ENCODE measurements at places on chromosomes 1 and 21.

- DNase-seq: no peak
Measured at GRCh38 chr1:210342986-210343780, 14.5 kb downstream of the HHAT start.

GRCh38 chr1:200409203-200409760, 554 bp downstream of the ZNF281 start:
- no peak for DNase-seq

DNA sequence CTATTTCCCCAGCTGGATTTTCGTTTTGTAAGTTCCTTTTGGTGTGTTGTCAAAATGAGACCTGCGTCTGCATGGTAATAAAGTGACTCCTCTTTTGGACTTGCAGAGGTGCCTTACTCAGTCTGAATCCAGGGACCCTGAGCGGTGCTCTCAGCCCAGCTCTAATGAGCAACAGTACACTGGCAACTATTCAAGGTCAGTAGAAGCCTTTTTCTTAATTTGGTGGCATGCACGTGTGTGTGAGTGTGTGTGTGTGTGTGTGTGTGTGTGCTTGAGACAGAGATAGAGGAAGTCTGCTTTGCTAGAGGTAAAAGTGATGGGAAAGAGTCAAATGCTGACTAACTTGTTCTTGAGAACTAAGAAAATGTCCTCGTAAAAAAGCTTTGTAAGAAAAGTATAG, 105.4 kb downstream of the CD247 start:
- DNase-seq: no peak

DNA sequence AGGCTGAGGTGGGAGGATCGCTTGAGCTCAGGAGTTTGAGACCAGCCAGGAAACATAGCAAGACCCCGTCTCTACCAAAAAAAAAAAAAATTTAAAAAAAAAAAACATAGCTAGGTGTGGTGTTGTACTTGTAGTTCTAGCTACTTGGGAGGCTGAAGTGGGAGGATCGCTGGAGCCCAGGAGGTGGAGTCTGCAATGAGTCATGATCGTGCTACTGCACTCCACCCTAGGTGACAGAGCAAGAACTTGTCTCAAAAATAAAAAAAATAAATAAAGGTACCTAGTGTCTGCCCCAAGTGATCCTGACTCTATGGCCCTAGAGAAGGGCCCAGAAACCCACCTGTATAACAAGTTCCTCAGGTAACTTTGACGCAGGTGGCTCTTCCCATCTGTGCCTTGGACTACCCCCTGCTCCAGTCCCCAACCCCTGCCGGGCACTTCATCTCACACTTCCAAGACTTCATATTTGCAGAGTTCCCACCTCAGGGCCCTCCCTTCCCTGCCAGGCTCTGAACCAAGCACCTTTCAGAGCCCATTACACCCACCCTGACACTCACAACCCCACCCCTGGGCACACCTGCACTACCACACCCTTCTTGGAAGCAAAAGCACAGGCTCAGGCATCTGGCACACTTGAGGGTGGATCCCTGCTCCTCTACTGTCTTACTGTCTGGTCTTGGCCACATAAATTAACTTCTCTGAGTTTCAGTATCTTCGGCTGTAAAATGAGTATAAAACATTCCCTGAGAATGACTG, 80.2 kb upstream of the KLHDC7A start:
- no peak for DNase-seq

DNA sequence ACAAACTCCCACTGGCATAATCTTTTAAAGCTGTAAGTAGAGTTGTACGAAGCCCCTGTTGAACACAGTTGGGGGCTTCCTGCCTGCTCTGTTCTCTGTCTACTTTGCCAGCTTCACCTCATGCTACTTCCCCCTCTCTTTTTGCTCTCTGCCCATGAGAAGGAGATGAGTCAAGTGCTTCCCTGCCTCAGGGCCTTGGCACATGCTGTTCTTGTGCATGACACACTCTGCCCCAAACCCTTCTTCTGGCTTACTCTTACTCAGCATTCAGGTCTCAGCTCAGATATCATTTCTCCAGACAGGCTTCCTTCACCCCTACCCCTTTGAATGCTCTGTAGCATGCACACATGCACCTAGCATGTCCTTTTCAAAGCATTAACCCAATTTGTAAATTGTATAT, 208.8 kb downstream of the FOXD2 start:
- no peak for DNase-seq

GRCh38 chr1:221631556-221631955, 110.3 kb downstream of the DUSP10 start:
- no peak for DNase-seq

DNA sequence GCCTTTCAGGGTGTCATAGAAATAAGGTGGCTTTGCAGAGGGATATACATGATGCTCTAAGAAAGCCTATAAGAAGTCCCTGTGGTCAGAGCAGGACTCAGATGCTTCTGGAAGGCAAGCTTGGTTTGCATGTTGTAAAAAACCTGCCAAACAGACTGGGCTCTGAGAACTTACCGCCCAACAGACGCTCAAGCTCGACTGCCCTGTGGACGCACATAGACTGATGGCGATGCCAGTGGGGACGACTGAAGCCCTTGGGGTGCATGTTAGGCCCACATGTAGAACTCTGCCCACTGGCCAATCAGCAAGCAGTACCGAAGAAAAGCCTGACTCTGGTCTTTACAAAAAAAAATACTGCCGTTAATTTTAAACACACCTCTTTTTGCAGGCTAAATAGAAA, 133.8 kb downstream of the NAV1 start:
- no peak for DNase-seq

DNA sequence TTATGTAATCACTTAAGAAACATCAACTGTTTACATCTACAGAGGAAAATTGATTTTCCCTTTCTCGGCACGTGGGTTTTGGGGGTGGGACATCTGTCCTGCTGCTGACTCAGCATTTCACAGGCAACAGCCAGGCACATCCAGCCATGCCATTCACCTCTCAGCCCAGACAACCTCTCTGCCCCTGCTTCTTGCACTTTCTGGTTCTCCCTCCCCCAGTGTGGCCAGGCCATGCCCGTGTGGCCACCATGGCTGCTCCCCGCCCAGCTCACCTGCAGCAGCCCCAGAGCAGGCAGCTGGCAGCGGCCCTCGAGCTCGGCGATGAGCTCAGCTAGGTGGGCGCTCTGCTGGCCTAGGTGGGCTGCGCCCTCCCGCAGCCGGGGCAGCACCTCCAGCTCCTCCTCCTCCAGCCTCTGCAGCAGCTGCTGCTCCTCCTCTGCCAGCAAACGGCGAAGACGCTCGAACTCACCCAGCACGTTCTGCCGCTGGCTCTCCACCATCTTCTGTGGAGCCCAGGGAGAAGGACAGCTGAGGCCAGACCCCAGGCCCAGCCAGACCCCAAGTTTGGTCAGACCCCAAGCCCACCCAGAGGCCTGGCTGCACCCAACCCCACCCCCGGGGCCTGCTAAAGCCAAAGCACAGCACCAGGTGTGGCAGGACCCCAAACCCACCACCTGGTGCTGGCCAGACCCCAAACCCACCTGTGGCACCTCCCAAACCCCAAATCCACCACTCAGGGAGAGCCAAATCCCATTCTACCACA, 5.8 kb downstream of the TRIM11 start:
- no peak for DNase-seq

- DNase-seq: no peak
Measured at GRCh38 chr1:101738475-101738874, 258.3 kb downstream of the OLFM3 start.

GRCh38 chr21:17612023-17612564, 607 bp downstream of the BTG3 start:
- DNase-seq: peak; percentile 27

GRCh38 chr1:68307378-68307787, 75.1 kb upstream of the WLS start:
- DNase-seq: no peak

GRCh38 chr1:109975718-109976117, 8.8 kb upstream of the AHCYL1 start:
- no peak for DNase-seq

DNA sequence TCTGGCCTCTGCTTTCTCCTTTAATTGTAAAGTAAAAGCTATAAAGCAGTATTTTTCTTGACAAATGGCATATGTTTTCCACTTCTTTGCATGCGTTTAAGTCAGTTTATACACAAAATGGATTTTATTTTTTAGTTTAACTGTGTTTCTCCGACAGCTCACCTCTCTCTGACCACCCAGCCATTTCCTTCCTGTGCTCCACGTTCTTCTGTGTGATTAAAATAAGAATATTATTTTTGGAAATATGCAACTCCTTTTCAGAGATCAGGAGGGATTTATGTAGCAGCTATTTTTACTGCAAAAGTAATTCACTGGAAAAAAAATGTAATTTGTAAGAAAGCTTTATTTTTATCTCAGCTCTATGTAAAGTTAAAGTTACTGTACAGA, 18.0 kb downstream of the ETS2 start:
- no peak for DNase-seq

DNA sequence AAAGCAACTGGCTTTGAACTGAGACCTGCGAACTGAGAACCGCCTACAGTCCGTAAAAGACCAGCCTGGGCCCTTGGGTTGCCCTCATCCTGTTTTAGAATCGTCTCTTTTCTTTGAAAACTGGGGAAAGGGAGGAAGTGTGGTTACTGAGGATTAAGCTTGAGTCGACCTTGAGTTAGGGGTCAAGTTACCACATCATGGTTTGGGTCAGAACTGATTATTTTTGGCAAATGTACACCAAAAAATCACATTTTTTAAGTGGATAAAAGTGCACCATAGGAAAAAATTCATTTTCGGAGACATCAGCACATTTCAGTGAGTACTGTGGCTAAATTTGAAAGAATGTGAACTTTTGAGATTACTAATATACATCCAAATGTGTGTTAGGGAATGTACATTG, 76.9 kb upstream of the KAZN start:
- no peak for DNase-seq

DNA sequence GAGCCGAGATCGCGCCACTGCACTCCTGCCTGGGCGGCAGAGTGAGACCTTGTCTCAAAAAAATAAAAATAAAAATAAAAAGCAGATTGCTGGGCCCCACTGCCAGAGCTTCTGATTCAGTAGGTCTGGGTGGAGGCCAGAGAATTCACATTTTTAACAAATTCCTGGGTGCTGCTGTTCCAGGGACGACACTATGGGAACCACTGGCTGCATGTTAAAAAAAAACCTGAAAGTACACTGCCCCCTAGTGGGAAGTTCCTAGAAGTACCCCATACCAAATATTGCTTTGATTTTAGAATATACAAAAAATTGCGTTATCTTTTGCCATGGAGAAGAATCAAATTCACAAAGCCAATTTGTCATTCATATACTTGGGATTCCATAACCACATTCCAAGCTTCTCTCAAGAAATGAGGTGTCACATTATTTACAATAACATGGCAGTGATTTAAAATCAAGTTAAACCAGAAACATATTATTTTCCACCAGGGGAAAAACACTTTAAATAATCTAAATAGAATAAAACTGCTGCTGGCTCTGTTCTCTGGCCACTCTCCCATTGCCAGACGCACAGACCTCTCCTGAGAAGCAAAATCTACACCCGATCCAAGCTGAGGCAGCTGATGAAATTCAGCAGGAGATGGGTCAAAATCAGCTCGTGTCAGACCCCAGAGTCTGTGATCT, 27.4 kb downstream of the SYF2 start:
- DNase-seq: no peak

- no peak for DNase-seq
Measured at GRCh38 chr21:15468368-15468767, 261.4 kb upstream of the USP25 start.

DNA sequence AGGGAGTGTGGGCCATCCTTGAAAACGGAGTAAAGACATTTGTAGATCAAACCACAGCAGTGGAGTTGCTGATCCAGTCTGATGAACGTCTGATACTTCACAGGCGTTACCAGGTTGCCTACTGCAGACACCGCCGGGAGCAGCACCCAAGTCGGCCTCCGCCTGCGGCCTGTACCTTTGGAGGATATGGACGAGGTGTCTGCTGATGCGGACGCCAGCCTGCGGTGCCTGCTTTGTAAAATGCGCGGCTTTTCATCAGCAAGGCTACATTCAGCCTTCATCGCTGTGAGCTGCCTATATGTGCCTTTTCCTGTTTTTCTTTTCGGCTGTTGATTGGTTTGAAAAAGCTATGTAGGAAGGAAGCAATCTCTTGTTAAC, 16.0 kb downstream of the SLX9 start:
- no peak for DNase-seq

- no peak for DNase-seq
Measured at GRCh38 chr1:95247607-95248006, 13.6 kb downstream of the RWDD3 start.

GRCh38 chr1:198678301-198678836, 39.5 kb downstream of the PTPRC start:
- DNase-seq: no peak
